NCI-H345 (cell line): ENCODE measurements at places on chromosomes 3 and 15.
A peak's percentile ranks its signal among the peaks of the same experiment; 100 is the strongest.

DNA sequence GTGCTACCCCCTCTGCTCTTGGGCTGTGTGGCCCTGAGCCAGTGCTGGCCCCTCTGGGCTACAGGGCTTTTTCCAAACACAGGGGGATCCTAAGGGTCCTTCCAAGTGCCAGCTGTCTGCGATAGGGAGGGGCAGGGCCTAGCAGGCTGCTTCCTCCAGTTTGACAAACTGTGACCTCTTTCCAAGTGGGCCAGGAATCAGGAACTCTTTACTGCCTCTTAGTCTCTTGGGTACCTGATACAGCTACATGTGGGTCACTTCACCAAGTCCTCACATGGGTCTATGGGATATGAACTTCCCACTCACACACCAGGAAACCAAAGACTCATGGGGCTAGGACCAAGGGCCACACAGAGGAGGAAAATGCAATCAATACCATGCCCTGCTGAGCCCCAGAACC, 25.4 kb downstream of the SEC61A1 start:
- no peak for DNase-seq

- no peak for DNase-seq
Measured at GRCh38 chr3:88785841-88786240, 321.6 kb upstream of the EPHA3 start.

DNA sequence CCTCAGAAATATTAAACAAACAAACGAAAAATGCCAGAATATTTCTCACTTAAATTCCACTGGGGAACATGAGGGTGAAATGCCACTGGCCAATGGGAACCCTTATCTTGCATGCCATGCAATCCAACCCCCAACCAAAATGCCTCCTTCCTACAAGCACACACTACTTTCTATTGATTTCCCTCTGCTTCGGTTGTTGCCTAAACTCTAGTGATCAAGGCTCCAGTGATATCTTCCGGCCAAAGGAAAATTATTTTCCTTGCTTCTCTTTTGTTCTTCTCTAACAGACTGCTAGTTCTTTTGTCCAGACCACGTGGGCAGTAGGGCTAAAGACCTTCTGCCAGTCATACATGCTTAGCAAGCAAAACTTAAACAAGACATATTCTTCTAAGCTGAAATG, 115.7 kb downstream of the TMCC1 start:
- DNase-seq = no peak

DNA sequence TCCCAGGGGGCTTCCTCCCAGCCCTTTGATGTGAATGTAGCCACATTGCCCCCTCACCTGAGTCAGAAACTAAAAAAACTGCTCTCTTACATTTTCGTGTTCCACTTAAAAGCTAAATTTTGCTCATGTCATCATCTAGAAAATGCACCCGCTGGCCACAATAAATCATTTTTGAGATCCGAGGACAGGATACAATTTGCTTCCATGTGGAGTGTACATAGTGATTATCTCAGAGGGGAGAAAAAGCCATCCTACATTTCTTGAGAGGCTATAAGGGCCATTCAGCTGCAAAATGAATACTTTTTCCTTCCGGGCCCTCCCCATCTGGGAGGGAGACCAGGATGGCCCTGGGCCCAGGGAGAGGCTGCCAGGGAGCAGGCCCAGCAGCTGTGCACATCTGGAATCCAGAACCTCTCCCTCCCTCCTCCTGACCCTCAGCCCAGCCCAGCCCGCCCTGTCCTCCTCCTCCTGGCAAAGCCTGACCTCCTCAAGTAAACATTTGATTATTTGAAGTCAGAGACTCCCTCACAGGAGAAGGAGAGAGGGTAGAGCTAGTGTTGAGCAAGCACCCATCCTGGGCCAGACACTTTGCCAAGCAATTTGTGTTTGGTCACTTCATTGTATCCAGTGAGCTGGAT, 59.1 kb downstream of the CORO2B start:
- peak; percentile 36 for DNase-seq

DNA sequence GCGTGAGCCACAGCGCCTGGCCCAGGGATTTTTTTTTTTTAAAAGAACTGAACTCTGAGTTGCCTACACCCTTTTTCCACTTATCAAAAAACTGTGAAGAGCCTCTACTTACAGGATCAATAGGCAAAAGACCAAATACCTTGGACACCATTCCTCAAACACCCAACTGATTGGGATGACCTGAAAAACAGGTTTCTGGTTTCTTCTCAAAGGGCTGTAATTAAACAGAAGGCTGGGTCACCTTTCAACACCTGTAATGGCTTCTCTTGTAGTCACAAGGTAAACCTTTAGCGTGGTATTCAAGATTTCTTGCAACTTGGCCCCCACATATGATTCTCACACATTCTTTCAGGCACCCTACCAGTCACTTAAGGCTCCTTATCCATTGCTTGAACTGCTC, 38.4 kb upstream of the PLXND1 start:
- no peak for DNase-seq

- no peak for DNase-seq
Measured at GRCh38 chr3:122102191-122102935, 47.2 kb downstream of the CD86 start.

DNA sequence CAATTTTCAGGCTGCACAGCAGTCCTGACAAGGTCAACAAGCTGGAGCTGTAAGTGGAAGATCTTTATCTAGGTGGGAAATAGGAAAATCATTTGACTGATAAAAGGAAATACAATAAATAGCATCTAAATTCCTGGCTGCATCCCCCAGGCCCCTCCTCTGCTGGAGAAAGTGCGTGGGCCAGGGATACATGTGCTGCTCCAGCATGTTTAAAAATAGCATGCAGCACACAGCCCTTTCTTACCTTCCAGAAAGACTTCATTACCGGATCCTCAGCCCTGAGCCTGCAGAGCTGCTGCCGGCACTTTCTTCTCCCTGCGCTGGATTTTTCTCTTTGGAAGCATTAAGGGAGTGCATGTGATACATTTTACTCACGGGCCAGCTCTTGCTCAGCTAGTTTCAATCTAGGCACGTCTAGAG, 77.3 kb downstream of the HMG20A start:
- no peak for DNase-seq

DNA sequence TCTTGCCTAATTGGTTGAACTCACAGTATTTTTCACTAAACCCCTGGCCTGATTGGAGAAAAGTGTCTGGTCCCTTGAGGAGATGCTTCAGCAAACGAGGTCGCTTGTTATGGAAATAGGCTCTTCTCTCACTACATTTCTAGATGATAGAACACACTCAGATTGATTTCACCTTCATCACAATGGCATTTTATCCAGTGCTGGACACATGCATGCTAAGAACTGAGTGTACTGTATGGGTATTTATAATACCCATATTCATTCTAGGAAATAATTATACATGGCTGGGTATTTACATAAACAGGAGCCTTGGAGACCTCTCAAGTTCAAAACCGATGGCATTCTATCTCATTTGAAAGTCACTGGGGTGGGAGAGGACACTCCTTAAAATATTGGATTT, 444.9 kb downstream of the LPP start:
- DNase-seq = no peak

GRCh38 chr3:127101411-127102187, 91.3 kb upstream of the PRR23E start:
- no peak for DNase-seq

DNA sequence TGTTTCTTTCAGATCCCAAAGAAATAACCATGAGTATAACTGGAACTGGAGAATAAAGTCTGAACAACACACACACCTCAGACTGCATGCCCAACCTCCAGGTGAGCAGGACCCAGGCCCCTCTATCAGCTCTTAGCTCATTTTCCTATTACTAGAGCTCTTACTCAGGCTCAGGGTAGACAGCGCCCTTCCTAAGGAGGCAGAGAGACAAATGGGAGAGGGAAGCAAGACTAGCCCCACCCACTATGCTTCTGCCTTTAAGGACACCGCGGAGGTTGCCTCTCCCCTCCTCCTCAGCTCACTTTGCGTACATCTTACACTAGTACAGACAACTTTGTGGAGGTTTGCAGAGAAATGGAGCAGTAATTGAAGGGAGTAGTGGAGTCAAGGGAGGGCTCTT, 44.0 kb upstream of the GLCE start:
- DNase-seq = no peak

- peak; percentile 44 for DNase-seq
Measured at GRCh38 chr3:195388380-195388779, 54.4 kb downstream of the ACAP2 start.

DNA sequence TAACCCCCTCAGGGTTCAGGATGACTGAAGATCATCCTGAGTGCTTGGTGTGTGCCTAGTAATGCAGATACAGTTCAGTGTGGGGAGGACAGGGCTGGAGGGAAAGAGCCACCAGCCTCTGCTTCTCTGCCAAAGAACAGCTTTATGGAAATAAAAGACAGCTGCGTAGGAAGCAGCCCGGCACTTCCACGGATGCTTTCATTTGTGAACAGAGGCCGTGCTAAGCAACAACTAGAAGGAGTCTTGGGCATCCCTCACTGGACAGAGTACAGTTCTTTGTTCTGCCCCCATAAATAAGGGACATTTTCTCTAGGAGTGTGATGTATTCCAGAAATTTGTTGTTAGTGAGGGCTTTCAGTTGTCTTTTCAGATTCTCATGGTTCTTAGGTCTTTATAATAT, 194.8 kb upstream of the RGMA start:
- DNase-seq = no peak

DNA sequence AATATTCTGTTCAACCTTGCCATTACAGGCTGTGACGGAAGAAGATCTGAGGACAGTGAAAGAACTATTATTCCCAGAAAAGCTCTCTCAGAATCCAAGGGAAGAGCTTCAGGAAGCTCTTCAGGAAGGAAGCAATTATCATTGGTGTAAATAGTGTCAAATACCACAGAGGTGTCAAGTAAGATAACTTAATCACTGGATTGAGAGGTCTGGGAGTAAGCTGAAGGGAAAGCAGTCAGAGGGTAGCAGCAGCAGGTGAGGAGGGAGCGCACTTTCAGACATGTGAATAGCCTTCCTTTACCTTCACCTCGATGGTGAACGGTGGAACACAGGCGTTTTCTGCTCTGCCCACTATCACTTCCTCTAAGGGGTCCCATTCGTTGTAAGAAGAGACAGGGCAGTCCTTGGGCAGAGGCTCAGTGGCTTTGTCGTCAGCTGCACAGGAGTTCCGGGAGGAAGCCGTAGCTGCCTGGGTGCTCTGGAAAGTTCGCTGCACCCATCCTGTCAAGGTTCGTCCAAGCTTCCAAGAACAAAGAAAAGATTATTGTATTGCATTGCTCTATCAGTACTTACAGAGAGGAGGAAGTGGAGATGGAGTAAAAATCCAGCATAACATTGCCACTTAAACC, 1.9 kb downstream of the GATM start:
- DNase-seq = no peak

- DNase-seq = no peak
Measured at GRCh38 chr3:152174876-152175527, 93.7 kb upstream of the MBNL1 start.

DNA sequence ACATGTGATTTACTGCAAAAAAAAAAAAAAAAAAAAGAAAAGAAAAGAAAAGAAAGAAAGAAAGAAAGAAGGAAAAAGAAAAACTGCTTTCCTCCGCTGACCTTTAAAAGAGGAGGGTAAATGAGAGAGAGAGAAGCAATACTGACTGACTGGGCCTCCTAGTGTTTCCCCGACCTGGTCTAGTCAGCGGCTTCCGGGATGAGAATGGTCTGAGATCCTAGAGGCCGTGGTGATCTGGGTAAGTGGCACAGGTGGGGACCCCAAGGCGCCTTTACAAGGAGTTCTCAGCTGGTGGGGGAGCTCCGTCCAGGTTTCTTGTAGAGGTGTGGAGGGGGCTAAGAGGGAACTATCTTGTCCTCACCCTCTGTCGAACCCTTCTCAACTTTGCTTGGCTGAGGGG, 223.1 kb downstream of the MEIS2 start:
- DNase-seq = no peak

GRCh38 chr15:85035980-85036379, 54.3 kb downstream of the PDE8A start:
- DNase-seq = no peak

GRCh38 chr15:60328852-60329443, 68.8 kb downstream of the ANXA2 start:
- DNase-seq = no peak

- no peak for DNase-seq
Measured at GRCh38 chr3:89685731-89686130, 578.3 kb downstream of the EPHA3 start.

GRCh38 chr3:44125882-44126281, 115.8 kb upstream of the TOPAZ1 start:
- DNase-seq = no peak

DNA sequence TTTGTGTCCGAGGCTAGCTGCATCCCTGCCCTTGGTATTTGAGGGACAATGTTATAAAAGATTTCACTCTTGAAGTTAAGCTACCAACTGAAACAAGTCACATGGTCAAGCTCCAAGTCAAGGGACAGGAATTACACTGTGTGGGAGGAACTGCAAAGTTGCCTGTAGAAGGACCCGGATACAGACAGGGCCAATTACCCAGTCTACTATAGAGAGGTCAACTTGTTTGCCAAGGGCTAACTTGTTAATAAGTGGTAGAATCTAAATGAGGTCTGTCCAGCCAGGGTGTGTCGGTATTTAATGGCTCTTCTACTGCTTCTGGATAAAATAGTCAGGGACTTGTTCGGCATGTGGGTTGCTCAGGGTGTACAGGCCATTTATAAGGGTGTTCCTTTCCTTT, 55.7 kb downstream of the PTPRG start:
- no peak for DNase-seq

DNA sequence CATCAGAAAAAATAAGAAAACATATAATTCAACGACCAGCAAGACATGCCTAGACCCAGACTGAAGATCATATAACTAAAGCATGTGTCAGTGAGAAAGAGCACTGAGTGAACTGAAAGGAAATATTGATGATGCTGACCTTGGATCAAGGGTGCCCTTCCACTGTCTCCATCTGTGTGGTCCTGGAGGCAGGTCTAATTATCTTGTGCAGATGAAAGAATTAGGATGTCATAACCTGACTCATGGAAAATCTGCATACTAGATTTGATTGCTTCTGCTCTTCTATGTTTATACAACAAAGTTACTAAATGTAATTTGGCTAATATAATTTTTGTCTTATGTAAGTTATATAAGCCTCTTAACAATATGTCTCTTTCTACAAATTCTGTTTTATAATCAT, 264.6 kb upstream of the TGFBR2 start:
- DNase-seq = no peak

DNA sequence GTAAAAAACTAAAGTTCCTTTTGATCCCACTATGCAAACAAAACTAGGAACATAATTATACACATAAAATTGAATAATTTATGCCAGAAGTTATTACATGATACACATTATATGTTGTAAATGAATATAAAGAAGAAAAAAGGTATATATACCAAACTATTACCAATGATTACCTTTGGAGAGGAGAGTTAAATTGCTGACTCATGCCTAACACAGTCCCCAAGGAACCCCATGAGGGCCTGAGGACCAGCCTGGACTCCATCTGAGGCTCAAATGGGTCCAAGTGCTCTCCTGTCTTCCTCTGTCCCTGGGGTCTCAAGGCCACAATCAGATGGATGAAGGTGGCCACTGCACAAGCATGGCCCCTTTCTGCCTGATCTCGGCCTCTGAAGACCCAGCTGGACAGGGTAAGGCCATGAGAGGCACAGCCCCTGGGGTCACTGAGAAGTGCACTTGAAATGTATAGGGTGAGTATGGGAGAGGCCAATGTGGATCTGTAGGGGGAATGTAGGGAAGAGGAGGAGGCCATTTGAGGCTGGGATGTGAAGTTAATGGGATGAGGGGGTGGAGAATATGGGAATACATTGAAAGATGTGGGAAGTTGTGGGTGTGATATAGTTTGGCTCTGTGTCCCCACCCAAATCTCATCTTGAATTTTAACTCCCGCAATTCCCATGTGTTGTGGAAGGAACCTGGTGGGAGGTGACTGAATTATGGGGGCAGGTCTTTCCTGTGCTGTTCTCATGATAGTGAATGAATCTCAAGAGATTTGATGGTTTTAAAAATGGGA, 1.1 kb upstream of the IQCF1 start:
- no peak for DNase-seq
